ENCODE measurements at places on chromosomes 3 and 15.
A peak's percentile ranks its signal among the peaks of the same experiment; 100 is the strongest.

- no peak for DNase-seq
Measured at GRCh38 chr3:29410220-29410619, 129.3 kb downstream of the RBMS3 start.

DNA sequence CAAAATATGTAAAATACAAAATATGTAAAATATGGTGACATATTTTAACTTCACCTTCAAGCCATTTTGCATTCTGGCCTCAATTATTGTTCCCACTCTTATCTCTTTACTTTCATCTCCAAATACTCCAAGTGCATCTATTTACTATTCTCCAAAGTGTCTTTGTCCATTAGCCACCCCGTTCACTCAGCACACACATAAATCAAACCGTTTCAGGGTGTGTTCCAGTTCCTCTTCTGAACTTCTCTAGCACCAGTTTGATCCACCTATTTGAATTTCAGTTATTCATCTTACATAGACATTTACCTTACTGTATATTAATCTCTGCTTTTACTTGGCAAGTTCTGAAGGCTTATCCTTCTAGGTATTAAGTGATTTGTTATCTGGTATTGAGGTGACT lies 45.1 kb downstream of the SGO1 start:
- DNase-seq, result no peak

GRCh38 chr3:192915304-192915703 lies 2.4 kb downstream of the MB21D2 start:
- DNase-seq, result no peak

GRCh38 chr15:94576889-94577533 lies 345.6 kb downstream of the MCTP2 start:
- DNase-seq, result peak; percentile 6

GRCh38 chr3:50296721-50297383 lies 2.4 kb downstream of the HYAL3 start:
- no peak for DNase-seq

GRCh38 chr15:55588815-55589115 lies 620 bp upstream of the PYGO1 start:
- DNase-seq, result no peak

- DNase-seq, result no peak
Measured at GRCh38 chr3:48894516-48894915, 4.2 kb downstream of the SLC25A20 start.

- DNase-seq, result no peak
Measured at GRCh38 chr15:75688278-75688557, 24.4 kb downstream of the CSPG4 start.

DNA sequence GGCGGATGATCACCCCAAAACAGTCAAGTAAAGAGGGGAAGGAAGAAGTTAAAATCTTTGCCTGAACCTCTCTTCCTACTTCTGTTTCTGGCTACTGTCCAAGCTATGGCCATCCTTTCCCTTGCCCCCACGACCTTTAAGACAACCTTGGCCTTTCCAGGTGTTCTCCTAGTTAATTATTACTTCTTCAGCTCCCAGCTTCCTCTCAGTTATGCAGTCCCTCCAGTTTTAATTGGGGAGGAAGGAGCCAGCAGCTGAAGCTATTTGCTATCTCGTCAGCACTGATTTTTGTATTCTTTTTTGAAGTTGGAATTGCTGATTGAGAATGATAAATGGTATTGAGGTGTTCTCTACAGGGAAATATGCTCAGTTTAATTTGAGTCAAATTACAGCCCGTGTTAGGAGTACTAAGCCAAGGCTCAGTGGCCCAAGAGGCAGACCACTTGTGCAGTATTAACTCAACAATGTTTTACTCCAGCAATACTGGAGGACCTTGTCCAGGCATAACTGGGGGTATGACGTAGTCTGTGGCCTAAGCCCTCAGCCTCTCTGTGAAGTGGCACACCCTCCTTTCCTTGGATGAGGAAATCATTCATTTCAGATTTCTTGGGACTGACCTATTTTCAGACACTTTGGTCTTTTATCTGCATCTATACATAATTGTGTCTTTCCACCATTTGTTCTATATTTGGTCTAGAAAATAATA lies 336.9 kb downstream of the SLC9A9 start:
- no peak for DNase-seq

- DNase-seq, result no peak
Measured at GRCh38 chr3:184472723-184473428, 88.7 kb upstream of the EPHB3 start.

DNA sequence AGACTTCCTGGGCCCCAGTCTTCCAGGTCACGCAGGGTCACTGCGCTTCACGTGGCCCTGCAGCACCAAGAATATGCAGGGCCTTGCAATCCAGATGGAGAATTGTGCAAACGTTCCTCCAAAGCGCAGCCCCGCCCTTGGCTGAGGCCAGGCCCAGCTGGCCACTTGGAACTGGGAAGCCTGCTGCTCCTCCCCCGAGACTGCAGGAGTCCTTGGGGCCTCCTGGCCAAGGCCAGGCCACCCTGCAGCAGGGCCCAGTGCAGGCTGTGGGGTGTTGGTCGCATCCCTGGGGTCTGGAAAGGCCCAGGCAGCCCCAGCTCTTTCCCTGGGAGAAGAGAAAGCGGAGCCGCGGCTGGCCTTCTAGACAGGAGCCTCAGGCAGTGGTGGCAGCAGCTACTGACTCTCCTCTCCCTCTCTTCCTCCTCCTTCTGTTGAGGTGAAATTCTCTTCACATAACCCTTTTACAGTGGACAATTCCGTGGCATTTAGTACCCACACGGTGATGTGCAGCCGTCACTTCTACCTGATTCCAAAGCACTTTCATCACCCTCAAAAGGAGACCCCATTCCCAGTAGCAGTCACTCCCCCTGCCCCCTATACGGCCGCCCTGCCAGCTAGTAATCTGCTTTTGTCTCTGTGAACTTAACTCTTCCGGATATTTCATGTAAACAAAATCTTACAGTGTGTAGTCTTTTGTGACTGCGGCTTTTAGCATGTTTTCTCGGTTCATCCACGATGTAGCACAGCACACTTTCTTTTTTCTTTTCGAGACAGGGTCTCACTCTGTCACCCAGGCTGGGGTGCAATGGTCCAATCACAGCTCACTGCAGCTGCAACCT lies 103.9 kb downstream of the TMEM266 start:
- no peak for DNase-seq

- DNase-seq, result no peak
Measured at GRCh38 chr15:59133929-59134427, 29.0 kb downstream of the CCNB2 start.

GRCh38 chr3:100128565-100128964 lies 14.3 kb upstream of the FILIP1L start:
- DNase-seq, result no peak

- DNase-seq, result no peak
Measured at GRCh38 chr3:119223511-119223910, 17.2 kb downstream of the B4GALT4 start.

GRCh38 chr3:190566043-190566933 lies 52.4 kb downstream of the IL1RAP start:
- peak; percentile 76 for DNase-seq
